Left lung (tissue), 14 donors: ENCODE measurements at places on chromosomes 5 and 9.

GRCh38 chr9:92608909-92609445 is 61.0 kb downstream of the IPPK start:
- no peak for DNase-seq

DNA sequence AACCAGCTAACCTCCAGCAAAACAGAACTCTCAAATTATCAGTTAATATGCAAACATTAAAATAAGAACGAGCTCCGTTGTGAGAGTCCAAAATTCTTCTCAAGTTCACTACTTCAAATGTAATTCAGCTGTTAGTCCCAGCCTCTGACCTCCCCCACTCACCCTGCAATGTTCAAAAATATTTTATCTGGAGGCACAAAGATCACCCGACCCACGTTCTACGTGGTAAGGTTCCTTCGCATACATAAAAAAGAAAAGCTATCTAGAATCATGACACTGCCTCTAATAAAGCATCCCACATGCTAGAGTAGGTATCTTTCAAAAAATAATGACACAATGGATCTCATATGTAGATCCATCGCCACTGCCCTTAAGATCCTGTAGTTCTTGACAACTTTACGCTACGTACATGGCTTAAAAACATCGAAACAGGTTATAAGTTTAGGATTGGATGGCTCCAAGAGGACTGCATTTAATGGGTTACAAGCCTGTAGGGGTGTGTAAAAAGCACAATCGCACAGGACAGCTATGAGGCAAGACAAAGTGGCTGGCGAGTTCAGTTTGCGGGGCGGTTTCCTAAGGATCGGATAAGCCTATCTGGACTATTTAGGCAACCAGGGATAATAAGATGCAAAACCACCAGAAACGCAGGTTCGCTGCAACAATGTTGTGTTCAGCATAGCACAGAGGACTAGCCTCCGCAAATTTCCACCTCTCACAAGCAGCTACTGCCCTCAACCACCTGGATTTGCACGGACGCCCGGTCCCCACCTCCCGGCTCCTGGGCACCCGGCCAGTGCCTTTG is 969 bp downstream of the CLK4 start:
- DNase-seq: no peak

- DNase-seq: no peak
These were observed 38.5 kb downstream of the UBTD2 start for GRCh38 chr5:172245046-172245445.

DNA sequence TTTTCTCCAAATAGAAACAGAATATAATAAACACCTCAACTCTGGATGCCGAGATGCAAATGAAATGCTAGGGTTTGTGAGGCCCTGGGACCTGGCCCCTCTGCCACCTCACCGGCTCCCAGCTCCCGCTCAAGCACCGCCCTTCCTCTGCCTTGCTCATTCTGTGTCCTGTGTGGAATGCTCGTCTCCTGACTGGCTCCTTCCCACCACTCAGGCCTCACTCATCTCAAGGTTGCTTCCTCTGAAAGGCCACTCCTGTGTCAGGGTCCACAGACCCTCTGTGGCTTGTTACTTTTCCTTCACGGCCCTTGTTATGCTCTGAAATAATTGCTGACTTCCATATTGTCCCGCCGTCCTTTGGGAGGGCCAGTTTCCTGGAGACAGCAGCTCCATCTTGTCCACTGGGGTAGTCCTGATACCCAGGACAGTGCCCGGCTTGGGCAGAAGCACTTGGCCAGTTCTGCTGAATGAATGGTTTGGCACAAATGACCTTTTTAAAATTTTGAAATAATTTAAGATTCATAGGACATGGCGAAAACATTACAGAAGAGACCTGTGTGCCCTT is 15.4 kb downstream of the RNF44 start:
- no peak for DNase-seq

DNA sequence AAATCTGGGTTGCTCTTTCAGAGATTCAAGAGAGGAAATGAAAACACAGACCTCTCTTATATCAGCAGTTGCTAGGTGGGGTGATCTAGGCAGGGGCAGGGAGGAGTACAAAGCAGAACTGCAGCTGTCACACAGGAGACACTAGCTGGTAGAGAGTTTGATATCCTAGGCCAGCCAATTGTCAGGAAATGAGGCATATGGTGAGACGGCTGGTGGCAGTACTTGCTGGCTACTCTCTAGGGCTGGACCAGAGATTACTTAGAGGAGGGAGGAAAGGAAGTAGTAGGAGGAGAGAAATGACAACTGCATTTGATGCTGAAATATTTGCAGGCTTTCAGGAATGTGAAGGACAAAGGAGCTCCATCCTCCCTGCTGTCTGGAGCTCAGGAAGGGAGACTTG is 113.8 kb downstream of the TRIM32 start:
- DNase-seq: no peak

- DNase-seq: no peak
These were observed 120.5 kb upstream of the BOD1 start for GRCh38 chr5:173736923-173737412.

GRCh38 chr5:6261668-6262067 is 116.7 kb downstream of the MED10 start:
- no peak for DNase-seq

GRCh38 chr9:87610200-87611155 is 112.8 kb downstream of the DAPK1 start:
- DNase-seq: peak; percentile 77

- DNase-seq: no peak
These were observed 245.8 kb upstream of the MAP3K1 start for GRCh38 chr5:56569566-56569965.

DNA sequence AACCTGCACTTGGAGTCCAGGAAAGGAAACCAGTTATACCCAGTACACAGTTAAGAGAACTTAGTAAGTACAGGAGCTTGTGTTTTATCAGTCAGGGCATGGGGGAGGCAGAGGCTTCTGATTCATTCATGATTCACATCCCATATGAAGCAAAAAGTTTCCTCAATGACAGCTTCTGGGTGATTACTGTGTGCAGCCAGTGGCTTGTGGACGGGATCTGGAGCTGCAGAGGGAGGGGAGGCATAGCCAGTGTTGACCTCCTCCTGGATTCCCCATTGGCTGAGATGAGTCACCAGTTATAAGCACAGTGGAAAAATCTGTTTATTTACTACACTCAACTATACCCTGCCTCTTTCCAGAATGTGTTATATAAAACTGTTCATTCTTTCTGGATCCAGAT is 17.7 kb downstream of the IL31RA start:
- no peak for DNase-seq

- peak; percentile 35 for DNase-seq
These were observed 3.9 kb downstream of the BNC2 start for GRCh38 chr9:16866587-16866986.

DNA sequence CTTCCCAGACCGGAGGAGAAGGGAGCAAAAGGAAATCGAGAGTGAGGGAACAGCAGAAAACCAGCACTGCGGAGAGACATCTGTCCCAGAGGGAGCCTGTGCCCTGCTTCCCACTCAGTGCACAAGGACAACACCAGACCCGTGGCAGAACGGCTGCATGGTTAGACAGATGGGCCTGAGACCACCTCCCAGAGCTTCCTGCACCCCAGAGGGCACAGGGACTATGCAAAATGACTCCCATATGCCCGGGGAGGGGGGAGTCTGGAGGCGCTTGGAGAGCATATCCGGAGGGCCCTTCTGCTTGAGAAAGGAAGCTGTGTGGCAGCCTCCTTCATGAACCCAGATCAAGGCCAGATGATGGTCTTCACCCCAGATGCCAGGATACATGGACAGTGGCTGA is 26.6 kb downstream of the TLX3 start:
- no peak for DNase-seq

- DNase-seq: no peak
These were observed 18.8 kb downstream of the SRD5A1 start for GRCh38 chr5:6652025-6652424.

DNA sequence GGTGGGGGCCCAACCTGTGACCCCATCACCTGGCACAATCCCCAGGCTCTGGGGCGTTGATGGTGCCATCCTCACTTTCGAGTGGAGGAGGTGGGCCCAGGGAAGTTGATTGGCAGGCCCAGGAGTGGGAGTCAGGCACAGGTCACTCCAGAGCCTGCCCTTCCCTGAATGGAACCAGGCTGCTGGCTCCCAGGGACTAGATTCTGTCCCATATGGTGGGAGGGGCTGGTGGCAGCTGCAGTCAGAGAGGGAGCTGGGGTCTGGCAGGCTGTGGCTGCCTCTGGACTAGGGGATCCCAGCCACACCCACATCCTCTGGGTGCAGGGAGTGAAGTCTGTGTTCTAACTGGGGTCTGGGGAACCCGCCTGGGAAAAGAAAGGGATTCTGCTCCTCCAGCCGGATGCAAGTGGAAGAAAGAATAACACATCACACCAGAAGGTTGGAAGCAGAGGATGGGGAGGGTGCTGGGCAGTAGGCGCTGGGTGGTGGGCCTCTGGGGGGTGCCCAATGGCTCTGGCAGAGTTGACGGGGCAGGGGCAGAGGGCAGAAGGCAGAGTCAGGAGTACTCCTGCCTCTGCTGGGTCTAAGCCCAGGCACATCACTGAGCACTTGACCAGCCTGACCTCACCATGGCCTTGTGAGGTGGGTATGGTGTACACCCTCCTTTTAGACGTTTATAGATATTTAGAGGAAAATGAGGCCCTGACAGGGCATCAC is 25.8 kb downstream of the CEL start:
- DNase-seq: peak; percentile 52

GRCh38 chr5:79025054-79025472 is 40.0 kb upstream of the ARSB start:
- DNase-seq: peak; percentile 79

- DNase-seq: no peak
These were observed 9.8 kb upstream of the ABL1 start for GRCh38 chr9:130825351-130825651.

DNA sequence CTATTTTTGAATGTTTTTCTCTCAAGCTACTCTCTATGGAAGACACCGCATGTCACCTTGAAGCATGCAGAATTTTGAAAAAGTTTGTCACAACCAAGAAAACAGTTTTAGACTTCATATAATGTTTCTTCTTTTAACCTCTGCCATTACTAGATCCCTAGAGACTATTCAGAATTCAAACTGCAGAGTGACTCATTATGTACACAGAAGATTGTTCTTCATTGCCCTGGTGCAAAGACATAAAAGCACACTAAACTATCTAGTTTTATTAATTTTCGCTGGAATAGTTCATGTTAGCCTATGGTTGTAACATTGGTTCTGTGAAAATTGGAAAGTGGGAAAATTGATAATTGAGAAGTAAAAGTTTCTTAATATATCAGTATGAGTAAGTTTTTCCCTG is 18.4 kb downstream of the F2RL2 start:
- no peak for DNase-seq

DNA sequence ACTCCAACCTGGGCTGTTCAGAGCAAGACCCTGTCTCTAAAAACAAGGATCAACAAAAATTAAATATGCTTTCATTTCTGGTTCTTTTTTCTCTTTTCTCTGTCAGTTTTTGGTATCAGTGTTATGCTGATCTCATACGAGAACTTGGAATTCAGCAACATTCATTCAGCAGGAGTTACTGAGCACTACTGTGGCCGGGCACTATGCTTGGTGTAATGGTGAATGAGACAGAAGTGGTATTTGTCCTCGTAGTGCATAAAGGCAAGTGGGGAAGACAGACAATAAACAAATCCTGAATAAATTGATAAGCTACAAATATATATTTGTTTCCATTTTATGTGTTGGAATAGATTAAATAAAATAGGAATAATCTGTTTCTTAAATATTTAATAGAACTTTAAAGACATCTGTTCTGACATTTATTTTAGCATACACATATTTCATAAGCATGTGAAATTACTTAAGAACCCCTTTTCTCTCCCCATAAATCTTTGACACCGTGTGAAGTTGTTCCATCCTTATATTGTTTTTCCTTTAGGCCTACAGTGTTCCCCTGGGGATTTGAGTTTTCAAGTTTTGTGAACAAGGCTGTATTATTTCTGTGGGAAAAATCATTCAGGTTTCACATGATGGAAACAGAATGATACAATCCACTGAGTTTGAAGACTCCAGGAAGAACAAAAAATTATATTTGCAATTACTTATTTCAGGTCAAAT is 24.6 kb downstream of the UBAP1 start:
- no peak for DNase-seq

GRCh38 chr9:132651259-132651658 is 18.5 kb downstream of the DDX31 start:
- no peak for DNase-seq

DNA sequence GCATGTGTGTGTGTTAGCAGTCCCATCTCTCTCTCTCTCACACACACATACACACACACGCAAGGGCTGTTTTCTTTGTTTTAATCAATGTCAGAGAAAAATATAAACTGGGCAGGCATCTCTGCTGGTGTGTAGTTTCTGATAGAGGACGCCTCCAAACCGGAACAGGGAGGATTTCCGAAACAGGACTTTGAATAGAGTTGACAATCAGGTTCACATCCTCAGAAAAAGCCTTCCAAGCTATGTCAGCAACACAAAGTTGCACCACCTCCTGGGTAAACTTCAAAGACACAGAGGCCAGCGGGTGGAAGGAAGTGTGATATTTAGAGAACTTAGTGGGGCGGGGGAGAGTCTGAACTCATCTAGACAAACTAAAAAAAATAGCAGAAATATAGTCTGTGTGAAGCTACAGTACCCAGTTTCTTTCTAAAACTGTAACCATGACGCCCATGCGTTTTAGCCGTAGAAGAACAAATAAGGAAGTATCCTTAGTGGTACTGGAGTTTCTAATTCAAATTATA is 1.2 kb downstream of the ST8SIA4 start:
- peak; percentile 8 for DNase-seq

DNA sequence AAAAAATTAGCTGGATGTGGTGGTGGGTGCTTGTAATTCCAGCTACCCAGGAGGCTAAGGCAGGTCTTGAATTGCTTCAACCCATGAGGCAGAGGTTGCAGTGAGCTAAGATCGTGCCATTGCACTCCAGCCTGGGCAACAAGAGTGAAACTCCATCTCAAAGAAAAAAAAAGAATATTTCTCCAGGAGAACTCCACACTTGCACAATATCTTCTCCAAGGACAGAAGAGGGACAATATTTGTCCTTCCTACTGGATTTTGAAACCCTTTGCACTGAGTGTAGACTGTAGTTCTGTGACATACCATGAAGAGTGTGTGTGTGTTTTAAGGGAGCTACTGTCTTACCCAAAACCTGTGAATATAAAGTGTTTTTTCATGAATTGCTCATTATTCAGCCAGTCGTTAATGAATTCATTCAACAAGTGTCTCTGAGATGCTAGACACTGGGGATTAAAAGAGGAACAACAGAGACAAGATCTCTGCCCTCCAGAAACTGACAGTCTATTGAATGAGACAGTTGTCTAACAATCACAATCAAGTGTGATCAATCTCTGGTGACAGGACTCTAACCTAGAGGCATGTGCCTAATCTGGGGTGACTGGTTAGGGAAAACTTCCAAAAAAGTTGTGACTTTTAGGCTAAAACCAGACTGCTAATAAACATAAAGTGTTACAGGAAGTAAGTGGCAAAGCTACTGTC is 9.8 kb upstream of the UBE2D2 start:
- DNase-seq: no peak

DNA sequence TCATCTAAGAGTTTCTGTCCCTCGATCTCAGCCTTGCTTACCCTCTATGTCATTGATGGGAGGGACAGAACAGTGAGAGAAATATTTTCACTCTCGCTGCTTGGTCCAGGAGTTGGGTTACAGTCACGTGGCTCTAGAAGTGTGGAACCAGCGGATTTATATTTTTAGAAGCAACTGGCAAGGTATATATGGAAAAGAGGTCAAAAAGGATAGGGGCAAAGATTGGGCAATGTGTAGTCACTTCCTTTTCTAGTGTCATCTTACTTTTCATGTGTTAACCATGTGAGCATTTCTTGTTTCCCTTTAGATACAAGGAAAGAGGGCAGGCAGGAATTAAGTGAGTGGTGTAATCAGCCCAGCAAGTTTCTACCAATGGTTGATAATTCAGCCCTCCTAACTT is 111.5 kb upstream of the ZNF366 start:
- DNase-seq: no peak
